ENCODE measurements at places on chromosomes 5 and 9.

GRCh38 chr5:96690861-96691260 is 28.7 kb downstream of the CAST start:
- DNase-seq, result no peak

DNA sequence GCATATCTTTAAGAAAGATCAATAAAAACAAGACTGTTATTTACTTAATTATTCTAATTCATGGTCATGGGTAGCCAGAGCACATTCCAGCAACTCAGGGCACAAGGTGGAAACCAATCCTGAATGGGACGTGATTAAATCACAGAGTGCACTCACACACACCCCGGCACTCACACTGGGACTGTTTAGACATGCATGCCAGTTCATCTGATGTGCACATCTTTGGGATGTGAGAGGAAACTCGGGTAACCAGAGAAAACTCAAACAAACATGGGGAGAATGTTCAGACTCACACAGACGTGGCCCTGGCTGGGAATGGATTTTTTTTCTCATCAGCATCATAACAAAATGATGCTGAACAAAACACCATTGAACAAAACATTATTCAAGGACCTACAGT is 29.4 kb downstream of the SMAD5 start:
- no peak for DNase-seq

GRCh38 chr5:109630093-109630492 is 59.6 kb upstream of the MAN2A1 start:
- DNase-seq, result no peak

DNA sequence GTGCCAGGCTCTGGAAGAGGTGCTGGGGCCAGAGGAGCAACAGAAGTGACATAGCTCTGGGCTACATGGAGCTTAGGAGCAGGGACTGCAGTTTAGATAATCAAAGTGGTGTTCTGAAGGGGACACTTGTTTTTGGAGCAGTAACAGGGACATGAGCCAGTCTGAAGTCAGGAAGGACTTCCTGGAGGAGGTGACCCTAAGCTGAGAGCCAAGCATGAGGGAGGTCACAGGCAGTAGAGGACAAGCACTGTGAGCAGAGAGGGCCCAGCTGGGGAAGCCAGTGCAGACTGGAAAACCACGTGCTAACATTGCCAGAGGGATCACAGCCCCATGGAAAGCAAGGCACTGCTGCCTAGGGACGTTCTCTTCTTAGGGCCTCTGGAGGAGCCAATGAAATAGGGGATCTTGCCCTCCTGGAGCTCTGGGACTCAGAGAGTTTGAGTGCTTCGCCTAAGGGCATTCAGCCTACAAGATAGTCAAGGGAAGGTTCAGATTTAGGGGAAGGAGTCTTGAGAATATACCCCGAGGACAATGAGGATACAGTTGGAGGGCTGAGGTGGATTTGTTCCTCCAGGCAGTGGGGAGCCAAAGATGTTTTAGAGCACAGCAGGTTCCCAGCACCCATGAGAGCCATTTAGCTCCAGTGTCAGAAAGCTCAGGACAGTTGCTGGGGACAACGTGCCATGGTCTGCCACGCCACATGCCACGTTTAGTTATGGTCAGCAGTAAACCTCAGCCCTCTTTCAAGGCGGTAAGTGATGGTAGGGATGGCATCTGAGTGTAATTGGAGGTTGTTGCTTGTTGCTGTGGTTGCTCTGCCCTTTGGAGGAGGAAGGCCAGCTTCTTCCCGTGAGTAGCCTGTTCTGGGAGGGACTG is 40.5 kb upstream of the SH3PXD2B start:
- DNase-seq, result no peak

- DNase-seq, result no peak
Measured at GRCh38 chr5:170474489-170475274, 29.1 kb upstream of the KCNIP1 start.

All from NCI-H345 (cell line).